CD8-positive, alpha-beta memory T cell (primary cell): ENCODE measurements at places on chromosomes 3 and 15.

- no peak for DNase-seq
Measured at GRCh38 chr15:60682615-60683014, 203.7 kb upstream of the ICE2 start.

GRCh38 chr3:165523801-165524200, 313.4 kb downstream of the BCHE start:
- DNase-seq, result no peak

GRCh38 chr3:133763797-133764683, 17.8 kb downstream of the TF start:
- DNase-seq, result no peak

GRCh38 chr3:109132801-109133473, 3.6 kb upstream of the C3orf85 start:
- no peak for DNase-seq

DNA sequence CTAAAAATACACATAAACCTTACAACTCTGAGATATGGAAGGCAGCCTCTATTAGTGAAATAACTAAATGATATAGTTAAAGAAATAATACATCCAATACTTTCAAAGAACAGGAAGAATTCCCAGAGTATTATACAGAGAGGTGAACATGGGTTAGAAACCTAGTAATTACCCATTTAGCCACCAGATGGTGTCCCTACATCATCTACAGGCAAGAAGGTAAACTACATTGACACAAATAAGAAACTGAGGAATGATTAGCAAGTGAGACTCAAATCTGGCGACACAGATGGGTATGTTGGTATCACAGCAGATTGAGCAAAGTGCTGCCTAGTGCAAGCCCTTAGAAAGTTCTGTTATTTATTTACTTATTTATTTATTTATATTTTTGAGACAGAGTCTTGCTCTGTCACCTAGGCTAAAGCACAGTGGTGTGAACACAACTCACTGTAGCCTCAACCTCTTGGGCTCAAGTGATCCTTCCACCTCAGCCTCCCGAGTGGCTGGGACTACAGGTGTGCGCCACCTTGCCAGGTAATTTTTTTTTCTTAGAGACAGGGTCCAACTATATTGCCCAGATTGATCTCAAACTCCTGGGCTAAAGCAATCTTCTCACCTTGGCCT, 28.2 kb downstream of the NEK4 start:
- no peak for DNase-seq

DNA sequence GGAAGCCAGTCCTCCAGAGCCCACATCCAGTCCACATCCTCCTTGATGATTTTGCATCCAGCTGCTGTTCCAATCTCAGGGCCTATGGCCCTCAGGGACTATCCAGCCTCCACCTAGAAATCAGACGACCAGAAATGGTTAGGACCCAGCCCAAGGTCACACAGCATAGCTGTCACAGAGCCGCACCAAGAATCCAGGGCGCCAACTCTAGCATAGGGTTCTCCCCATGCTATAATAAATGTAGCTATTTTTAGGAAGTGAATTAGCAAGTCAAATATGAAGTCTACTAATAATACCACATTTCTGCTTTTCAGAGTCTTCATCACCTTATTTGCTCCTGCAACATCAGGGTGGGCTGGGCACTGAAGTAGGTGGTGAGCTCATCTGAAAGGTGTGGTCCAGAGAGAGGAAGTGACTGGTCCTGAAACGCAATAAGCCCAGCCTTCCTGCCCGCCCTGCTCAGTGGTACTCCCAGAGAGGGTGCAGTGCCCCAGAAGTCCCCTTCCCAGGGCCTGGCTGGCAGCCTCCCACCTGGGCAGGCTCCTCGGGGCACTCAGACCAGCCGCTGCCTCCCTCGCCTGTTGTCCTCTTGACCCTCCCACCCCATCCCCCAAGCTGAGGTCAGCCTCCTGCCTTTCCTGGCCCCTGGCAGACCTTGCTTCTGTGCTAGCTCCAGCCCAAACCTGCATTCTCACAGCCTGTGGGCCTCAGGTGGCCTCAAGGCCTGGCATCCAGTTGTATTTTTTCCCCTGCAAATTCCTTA, 17.6 kb upstream of the CYP11A1 start:
- peak; percentile 80 for DNase-seq

DNA sequence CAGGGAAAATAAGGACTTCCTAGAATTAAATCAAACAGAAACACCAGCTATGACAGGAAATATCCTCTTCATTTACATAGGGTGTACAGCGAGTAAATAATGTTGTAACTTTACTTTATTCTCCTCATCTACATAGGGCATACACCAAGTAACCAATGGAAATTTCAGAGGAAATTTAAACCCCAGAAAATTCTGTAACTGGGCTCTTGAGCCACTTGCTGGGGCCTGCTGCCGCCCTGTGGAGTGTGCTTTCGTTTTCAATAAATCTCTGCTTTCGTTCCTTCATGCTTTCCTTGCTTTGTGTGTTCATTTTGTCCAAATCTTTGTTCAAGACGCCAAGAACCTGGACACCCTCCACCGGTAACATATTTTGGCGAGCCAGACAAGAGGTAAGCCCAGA, 990.4 kb upstream of the CADM2 start:
- no peak for DNase-seq

GRCh38 chr3:67461667-67462142, 192.7 kb downstream of the SUCLG2 start:
- no peak for DNase-seq

GRCh38 chr15:66356077-66356358, 467 bp downstream of the TIPIN start:
- no peak for DNase-seq

DNA sequence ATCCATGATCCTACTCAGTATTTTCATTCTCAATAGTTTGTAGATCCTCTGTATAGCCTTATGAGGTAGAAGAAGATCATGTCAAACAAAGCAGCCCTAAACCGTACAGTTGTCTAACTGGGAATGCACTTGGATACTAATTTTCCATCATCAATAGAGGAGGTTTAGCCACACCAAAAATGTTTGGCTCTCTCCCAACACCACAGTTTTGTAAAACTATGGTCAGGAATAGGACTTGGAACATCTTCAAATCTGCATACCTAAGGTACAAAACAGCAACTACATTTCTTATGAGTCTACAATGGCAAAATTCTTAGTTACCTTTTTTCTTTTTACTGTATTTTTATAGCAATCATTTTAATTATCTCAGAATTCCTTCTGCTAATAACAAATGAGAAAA, 1001.6 kb downstream of the ROBO2 start:
- no peak for DNase-seq

DNA sequence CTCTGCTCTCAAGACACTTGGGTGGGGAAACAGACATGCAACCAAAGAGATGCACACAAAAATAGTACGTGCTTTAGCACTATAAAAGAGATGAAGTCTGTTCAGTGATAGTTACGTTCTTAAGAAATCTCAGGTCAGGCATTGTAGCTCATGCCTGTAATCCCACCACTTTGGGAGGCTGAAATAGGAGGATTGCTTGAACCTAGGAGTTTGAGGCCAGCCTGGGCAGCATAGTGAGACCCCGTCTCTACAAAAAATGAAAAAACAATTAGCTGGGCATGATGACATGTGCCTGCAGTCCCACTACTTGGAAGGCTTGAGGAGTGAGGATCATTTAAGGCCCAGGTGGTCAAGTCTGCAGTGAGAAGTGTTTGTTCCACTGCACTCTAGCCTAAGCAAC, 35.4 kb upstream of the GP5 start:
- DNase-seq, result no peak

GRCh38 chr3:157406394-157406793, 30.3 kb upstream of the PTX3 start:
- no peak for DNase-seq

DNA sequence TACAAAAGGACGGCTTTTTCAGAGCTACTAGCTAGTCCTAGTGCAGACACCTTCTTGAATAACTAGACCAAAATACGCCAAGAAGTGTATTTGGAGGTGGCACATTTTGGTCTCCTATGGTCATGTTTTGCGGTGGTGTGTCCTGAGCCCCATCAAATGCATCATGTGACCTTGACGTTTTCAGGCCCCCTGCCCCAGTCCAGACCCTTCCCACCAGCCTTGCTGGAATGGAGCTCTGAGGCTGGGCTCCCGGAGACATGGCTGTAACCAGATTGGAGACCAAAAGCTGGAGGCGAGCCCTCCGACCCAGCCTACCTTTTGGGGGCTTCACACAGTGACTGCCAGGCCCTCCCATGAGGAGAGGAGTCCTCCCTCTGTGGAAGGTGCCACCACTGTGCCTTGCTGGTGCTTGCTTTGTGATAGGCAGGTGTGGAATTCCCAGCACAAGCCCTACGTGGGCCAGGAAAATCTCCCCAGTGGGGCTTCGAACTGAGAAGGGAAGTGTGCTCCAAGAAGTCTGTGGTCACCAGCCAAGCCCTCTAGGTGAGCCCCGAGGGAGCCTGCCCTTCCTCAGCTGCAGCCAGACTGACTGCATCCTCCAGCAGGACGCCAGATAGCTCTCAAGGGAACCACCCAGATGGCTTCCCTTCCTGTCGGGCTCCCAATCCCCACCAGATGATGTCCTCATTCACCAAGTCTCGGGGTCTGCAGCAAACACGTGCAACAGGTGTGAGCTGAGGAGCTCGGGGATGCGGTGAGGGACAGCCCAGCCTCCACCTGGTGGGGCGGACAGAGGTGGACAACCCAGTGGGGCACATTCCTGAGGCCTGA, 126.2 kb downstream of the ASB7 start:
- DNase-seq, result no peak

DNA sequence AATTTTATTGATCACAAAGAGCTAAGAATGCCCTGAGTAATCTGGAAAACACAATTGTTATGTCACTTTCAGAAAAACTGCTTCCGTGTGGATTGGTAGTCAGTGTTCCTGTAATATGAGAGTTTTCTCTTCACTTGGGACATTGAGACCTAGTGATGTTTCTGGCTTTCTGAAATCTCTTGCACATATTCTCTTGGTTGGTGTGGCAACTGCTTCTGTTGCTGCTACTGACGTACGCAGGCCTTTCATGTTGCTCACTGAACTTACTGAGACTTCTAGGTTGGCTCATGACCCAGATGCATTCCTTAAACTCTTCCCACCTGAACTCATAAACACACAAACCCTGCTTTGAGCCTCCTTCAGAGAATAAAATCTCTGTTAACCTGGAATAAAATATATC, 175.0 kb upstream of the PFN2 start:
- no peak for DNase-seq

GRCh38 chr15:75640483-75641178, 607 bp upstream of the IMP3 start:
- peak; percentile 28 for DNase-seq
